ENCODE measurements at places on chromosomes 11 and 22.

DNA sequence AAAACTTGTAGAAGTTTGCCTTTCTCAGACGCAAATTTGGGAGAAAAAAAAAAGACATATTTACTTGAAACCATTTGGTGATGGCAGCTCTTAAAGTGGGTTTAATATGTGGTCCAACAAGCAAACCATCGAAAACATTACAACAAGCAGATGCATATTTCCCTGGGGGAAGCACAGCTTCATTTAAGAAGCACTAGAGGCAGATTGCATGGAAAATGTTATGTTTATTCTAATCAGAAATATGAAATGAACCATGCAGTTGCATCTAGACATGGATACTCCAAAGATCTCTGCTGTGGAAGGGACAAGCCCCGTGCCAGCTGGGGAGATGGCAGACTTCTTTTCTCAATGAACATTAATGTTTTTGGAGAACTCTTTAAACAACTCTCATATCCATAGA is 57.4 kb upstream of the PARVA start:
- peak; percentile 81 for DNase-seq

DNA sequence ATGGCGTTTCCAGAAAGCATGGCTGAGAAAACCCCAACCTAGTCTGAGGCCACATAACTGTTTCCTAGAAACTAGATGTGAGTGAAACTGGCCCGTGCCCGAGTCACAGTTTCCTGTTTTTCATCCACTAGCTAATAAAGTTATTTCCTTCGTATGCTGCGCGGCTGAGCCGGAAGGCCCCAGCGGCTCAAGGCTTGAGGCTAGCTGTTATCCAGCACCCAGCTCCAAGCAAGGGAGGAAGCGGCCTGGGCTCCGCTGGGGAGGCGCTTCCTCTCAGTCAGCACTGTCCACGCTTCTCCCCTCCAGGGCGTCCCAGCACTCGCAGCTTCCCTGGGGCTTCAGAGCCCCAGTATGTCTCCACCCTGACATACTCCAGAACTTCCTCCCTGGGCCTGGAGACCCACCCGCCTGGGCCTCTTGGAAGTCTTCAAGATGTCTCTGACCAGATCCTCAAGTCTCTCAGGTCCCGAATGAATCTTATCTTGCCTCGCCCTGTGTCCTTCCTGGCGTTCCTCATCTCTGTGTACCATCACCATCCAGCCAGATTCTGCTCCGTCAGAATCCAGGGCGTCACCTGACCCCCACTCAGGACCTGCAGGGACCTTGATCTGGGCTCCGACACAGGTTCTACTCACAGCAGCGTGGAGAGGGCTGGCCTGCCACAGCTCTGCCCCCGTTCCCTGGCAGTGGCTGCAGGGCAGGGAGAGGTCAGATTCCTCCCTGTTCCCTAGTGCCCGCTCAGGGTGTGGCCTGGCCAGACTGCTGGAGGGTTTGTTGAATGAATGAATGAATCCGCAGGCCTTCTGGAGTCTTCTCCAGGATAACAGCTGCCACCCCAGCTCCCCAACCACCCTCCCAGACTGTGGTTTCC is 81.9 kb downstream of the LRRC32 start:
- no peak for DNase-seq

GRCh38 chr11:16791191-16791961 is 52.9 kb downstream of the C11orf58 start:
- DNase-seq, result no peak

DNA sequence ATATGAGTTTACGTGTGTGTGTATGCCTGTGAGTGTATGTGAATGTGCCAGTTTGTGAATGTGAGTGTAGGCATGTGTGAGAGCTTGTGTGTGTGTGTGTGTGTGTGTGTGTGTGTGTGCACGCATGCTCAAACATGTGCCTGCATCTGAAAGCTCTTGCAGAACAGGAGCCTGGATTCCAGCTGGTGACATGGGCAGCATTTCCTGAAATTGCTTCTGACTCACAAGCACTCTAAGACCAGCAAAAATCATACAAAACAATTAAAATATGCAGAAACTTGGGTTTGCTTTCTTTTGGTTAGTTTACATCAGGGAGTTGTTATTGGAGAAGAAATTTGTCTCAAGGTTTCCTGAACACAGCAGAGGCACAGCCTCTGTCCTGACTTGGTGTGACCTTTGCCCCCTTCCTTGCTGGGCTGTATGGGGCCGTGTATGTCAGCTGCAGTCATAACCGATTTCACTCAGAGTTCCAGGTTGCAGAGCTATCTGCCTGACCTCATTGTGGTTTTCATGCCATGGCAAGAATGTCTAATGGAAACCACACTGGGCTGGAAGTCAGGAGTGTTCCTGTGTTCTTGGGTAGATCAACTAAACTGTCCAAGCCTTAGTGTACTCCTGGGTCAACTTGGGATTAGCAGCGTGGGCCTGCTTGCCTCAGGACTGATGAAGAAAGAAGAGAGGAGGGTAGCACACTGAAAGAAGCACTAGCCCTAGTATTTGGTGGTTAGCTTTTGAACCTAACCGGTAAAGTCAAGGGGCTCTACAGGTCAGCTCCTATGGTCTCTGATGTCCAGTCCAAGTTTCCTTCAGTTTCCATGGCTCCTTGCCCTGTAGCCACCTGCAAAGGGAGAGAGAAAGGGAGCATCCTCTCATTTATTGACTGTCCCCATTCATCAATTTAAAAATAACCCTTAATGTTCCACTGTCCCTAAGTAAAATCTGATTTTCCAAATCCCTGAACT is 143.7 kb downstream of the SNX19 start:
- DNase-seq, result no peak

- DNase-seq, result no peak
These were observed 101.9 kb downstream of the ARL14EP start for GRCh38 chr11:30424844-30425243.

GRCh38 chr22:35312198-35313059 is 12.7 kb downstream of the TOM1 start:
- DNase-seq, result no peak

DNA sequence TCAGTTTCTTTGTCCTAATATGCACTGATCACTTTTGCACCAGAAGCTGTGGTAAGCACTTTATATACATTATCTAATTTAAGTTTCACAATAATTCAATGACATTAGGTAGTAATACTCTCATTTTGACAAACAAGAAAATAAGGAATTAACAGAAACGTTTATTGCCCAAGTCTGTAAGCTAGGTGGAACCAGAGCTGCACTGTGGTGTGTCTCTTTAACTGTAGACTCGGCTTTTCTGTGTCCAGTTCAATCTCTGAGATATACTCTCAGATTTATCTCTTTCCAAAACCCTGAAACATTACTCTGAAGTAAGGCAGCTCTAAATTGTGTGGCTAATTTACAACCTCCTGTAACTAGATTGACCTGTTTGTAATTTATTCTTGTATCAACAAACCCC is 101.1 kb downstream of the MUC15 start:
- no peak for DNase-seq

DNA sequence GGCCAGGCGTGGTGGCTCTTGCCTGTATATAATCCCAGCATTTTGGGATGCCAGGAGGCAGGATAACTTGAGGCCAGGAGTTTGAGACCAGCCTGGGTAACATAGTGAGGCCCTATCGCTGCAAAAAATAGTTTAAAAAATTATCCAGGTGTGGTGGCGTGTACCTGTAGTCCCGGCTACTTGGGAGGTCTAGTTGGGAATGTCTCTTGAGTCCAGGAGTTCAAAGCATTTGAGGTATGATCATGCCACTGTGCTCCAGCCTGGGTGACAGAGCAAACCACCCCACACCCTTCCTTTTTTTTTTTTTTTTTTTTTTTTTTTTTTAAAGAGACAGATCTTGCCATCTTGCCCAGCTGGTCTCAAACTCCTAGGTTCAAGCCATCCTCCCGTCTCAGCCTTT is 16.8 kb downstream of the CBL start:
- DNase-seq, result no peak

DNA sequence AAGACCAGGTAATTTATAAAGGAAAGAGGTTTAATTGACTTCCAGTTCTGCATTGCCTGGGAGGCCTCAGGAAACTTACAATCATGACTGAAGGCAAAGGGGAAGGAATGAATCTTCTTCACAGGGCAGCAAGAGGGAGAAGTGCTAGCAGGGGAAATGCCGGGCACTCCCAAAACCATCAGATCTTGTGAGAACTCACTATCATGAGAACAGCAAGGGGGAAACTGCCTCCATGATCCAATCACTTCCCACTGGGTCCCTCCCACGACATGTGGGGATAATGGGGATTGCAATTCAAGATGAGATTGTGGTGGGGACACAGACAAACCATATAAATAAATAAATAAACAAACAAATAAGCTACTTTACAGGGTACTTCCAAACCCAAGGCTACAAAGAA is 28.8 kb upstream of the EXPH5 start:
- DNase-seq, result no peak
